ENCODE measurements at places on chromosomes 4 and X. TPM values are rescaled to one million over a fixed set of nuclear protein-coding genes. Genes with fewer than 3 reads are reported as not detected.

The POU4F2 gene
- not detected for total RNA-seq

The SYTL5 gene
- under 0.01 TPM for total RNA-seq

The HSD17B13 gene
- 1.1 TPM for total RNA-seq

The IL2RG gene
- total RNA-seq = not detected

The LYAR gene
- total RNA-seq = 10.1 TPM

The FGFBP1 gene
- not detected for total RNA-seq

The GABRG1 gene
- not detected for total RNA-seq

The SATL1 gene
- total RNA-seq = not detected

The ANXA10 gene
- 2.9 TPM for total RNA-seq

The BMPR1B gene
- 0.29 TPM for total RNA-seq

The ARX gene
- total RNA-seq = not detected

The XG gene
- 1.2 TPM for total RNA-seq

The MYOZ2 gene
- total RNA-seq = not detected

The DTHD1 gene
- not detected for total RNA-seq

The USP27X gene
- total RNA-seq = 1.9 TPM

The GYG2 gene
- total RNA-seq = 8.1 TPM

The AR gene
- total RNA-seq = 3.7 TPM

The RBM46 gene
- not detected for total RNA-seq

The SH3BGRL gene
- 79.4 TPM for total RNA-seq

The KCND1 gene
- total RNA-seq = 1.4 TPM

The RASGEF1B gene
- not detected for total RNA-seq

The ELOVL6 gene
- 37.5 TPM for total RNA-seq

The HPGD gene
- not detected for total RNA-seq

The CNKSR2 gene
- total RNA-seq = not detected

The PDK3 gene
- 5.2 TPM for total RNA-seq

The PAGE1 gene
- not detected for total RNA-seq

The SLC4A4 gene
- 0.58 TPM for total RNA-seq

The CCNQ gene
- total RNA-seq = 46.8 TPM

The GABRB1 gene
- not detected for total RNA-seq

The CENPI gene
- 28.8 TPM for total RNA-seq

The DCLK2 gene
- total RNA-seq = 3.5 TPM

The CXCR3 gene
- not detected for total RNA-seq

The NAA15 gene
- total RNA-seq = 23.9 TPM

The H2BW2 gene
- not detected for total RNA-seq

The CSAG3 gene
- not detected for total RNA-seq

The PARM1 gene
- total RNA-seq = 0.58 TPM

The MAGEA2B gene
- not detected for total RNA-seq

The TLR3 gene
- 8.6 TPM for total RNA-seq

The TRIM60 gene
- total RNA-seq = not detected

The ETDA gene
- not detected for total RNA-seq

The MAGED4 gene
- 19.0 TPM for total RNA-seq

The WDR45 gene
- total RNA-seq = 55.6 TPM

Measured in myometrial cell (primary cell).